NCI-H1694 (cell line): ENCODE measurements at places on chromosomes 3 and 15.

- DNase-seq, result no peak
Observed at GRCh38 chr3:100682854-100683760, 26.2 kb upstream of the TFG start.

GRCh38 chr3:28008235-28008634 is 233.2 kb upstream of the CMC1 start:
- DNase-seq, result no peak

GRCh38 chr3:156620260-156620659 is 54.1 kb upstream of the TIPARP start:
- DNase-seq, result peak; percentile 18

DNA sequence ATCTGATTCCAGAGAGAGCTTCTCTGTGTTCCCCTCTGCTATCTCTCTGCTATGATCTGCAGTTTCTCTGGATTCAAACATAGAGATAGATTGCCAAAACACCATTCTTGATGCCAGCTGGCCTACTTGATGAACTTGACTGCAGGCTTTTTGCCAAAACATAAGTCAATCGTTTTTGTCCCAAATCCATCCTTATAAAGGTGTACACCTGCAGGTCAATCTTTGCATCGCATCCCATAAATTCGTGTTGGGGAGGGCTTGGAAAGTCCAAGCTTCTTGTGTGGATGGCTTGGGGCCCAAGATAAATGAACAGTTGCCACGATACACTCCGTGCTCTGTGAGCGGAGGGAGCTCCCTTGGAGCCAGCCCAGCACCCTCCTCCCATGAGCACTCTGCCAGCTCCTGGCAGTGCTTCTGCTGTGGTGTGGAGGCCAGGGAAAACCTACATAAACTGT is 2.7 kb downstream of the CERS3 start:
- no peak for DNase-seq

DNA sequence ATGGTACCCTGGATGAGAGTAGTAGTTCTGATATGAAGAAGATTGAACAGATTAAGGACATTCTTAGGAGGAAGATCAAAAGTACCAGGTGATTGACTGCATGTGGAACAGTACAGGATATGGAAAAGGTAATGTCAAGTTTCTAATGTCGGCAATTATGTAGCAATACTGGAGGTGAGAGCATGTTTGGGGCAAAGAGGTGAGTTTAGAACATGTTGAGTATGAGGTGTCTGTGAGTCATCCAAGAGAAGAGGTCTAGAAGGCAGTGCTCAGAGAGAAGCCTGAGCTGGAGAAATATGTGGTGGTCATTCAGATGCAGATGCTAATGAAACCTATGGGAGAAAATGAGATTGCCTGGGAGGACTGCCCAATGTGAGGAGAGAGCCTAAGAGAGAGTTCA is 305.6 kb downstream of the ZBTB20 start:
- DNase-seq, result no peak

DNA sequence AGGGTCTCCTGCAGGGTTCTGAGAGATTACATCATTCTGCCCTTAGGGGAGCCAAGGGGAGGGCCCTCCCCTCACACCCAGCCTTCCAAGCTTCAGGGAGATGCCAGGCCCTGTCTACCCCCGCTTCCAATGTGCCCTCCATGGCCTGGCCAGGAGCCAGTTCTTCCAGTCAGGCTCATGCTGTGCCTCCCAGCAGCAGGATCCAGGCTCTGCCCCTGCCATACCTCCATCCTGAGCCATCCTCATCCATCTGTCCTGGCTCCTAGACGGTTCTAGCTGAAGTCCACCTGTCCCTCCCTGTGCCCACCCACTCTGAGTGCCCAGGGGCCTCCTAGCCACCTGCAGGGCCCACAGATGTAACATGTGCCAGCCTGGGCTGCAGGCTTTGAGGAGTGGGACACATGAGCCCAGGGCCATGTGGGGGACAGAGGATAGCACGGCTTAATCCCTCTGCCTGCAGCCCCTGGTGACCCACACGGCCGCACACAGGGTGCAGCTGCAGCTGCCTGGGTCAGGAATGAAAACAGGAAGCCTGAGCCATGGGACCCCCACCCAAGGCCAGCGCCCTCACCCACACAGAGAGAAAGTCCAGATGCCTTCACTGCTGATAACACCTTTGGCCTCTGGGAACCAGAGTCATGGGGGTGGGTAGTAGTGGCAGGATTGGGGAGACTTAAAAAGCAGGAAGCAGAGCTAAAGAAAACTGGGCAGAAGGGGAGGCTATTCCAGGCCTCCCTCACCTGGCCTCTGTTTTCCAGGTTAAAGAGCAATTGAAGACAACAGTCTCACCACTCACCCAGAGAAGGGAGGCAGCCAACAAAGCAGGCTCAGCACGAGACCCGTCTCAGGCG is 11.8 kb downstream of the PLCD1 start:
- DNase-seq, result no peak

DNA sequence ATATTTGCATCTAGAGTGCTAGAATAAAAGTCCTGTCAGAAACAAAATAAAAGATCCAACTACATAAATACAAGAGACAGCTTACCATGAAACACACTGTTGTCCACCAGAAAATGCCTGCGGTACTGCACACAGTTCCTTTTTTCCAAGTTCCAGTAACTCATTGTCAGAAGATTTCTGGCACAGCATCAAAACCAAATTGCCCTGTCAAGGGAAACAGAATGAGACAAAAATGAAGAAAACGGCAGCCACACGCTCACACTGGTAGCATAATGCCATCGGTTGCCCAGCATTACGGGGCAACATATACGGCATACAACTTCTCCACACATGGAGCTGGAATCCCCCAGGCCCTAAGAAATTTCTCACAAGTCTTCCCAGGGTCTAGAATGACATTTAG is 40.8 kb downstream of the PLCH1 start:
- no peak for DNase-seq

GRCh38 chr3:177554895-177555759 is 357.8 kb upstream of the TBL1XR1 start:
- no peak for DNase-seq

DNA sequence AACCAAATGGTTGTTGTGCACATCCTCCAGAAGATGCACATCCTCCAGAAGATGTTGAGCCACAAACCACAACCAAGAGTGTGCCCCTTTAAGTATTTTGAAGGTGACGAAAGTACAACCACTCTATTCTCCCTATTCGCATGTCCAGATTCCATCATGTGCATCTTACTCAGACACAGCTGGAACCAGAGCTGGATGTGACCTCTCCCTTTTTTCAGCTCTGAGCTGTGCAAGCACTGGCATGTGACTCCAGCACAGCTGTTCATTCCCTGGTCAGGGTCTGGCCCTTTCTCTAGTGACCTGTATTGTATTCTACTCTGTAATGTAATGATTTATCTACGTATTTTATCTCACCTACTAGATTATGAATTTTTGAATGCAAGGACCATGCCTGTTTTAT is 29.3 kb upstream of the DLG1 start:
- DNase-seq, result no peak
